Tracheal epithelial cell (primary cell): ENCODE measurements at places on chromosomes 6 and 20. TPM values are rescaled to one million over a fixed set of nuclear protein-coding genes. Genes with fewer than 3 reads are reported as not detected.

LGSN gene
- 0.21 TPM in 1 of 2 replicates, not detected in the other for total RNA-seq

LHFPL5 gene
- not detected in 2 replicates for total RNA-seq

PLN gene
- total RNA-seq: not detected in 2 replicates

ADAM33 gene
- total RNA-seq: not detected in 2 replicates

TBXT gene
- not detected in 2 replicates for total RNA-seq

CST3 gene
- total RNA-seq: 209 and 213 TPM in 2 replicates

OR2B6 gene
- total RNA-seq: not detected in 2 replicates

DHX16 gene
- 35.0 and 39.8 TPM in 2 replicates for total RNA-seq
